ENCODE measurements at places on chromosomes 4 and X. TPM values are rescaled to one million over a fixed set of nuclear protein-coding genes. Genes with fewer than 3 reads are reported as not detected.

The RBMXL3 gene
- total RNA-seq, result not detected

The HHIP gene
- total RNA-seq, result 61.1 TPM

The IL21 gene
- total RNA-seq, result not detected

The YIPF7 gene
- total RNA-seq, result 0.09 TPM

The CITED1 gene
- total RNA-seq, result 0.17 TPM
